ENCODE measurements at places on chromosomes 3 and 15. TPM values are rescaled to one million over a fixed set of nuclear protein-coding genes. Genes with fewer than 3 reads are reported as not detected.

DNA sequence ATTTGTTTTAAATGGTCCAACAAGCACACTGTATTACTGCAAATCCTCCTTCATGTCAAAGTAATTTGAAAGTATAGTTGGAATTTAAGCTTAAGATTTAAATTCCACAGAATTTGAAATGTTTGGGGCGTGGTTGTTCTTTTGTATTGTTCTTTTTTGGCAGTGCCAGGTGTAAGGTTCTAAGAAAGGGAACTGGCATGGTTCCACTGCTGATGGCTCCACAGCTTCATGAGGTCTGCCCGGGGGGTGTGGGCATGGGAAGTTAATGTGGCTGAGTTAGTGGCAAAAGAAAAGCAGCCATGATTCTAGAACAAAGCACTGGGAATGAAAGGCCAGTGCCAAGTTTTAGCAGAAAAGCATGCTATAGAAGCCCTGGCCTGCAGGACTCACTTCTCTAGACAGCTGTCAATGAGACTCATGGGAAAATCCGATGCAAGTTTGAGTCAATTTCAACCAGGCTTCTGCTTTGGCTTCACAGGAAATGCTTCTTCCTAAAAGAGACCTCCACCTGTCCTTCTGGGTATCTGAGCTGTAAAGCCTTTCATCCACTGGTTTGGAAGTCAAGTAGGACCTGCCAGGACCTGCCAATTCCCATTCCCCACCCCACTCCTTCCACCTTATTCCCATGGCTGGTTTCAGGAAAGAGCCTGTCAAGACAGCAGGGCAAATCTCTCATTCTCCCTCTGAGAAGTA, 18.9 kb downstream of the CDCP1 start:
- no peak for DNase-seq

DNA sequence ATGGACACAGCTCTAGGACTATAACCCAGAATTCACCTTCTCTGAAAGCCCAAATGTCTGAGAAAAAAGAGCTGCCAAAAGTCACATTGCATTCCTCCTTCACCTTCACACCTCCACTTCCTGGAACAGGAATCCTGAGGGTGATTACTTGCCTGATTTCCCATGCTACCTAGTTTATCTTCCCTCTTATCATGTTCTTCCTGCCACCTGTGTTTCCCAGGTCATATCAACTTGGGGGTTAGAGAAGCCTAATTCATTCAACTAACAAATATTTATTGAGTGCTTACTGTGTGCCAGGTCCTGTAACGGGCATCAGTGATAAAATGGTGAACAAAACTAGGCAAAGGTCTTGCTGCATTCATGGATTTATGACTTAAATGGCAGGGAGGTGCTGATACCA, 279.6 kb upstream of the WNT5A start:
- no peak for DNase-seq

GRCh38 chr3:71067977-71068654, 515.4 kb downstream of the FOXP1 start:
- no peak for DNase-seq

DNA sequence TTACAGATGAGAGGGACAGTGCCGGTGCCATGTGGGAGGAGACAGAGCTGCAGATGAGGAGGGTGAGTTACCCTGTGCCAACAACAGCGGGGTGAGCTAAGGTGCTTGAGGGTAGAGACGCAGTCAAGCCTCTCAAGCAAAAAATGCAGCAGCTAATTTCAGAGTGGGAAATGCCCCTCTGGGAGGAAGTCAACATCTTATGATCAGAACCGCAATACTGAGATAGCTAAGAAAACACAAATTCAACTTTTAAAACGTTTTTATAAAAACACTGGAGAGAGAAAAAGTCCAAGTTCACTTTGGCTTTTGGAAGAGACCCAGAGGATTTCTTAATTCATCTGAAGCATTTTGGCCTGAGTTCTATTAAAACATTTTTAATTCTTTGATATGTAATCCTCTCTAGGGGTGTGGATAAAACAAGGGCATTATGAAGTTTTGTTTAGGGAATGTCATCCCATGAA, 319.2 kb downstream of the SLC9A9 start:
- no peak for DNase-seq

DNA sequence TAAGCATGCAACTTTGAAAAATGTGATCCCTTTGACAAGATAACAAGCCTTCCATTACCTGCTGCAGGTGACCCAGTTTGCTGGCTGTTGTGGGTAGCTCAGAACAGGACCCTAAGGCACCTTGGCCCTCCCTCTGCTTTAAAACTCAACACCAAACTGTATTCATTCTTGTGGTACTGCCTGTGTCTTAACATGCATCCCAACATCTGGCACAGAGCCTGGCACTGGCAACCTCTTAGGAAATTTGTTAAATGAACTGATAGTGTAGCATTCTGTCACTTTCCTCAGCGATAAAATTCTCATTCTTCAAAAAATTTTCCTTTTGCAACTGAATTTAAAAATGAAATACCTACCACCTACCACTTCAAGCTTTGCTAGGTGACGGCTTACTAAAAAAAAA, 287.3 kb upstream of the ADAMTS9 start:
- DNase-seq = peak; percentile 60

DNA sequence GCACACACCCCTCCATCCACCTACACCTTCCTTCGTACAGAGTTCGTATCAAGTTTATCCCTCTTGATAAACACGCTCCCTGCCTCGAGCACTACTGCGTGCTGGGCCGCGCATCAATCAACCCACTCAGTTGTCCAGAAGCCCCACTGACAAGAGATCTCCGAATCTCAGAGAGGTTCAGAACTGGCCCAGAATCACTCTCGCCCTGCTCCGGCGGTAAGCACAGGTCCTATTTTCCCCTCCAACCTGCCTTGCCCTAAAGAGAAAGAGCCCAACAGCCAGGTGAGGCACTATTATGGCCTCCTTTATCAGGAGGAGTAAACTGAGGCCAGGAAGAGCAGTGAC, 494 bp upstream of the NISCH start:
- no peak for DNase-seq

GRCh38 chr3:17979252-17979651, 236.8 kb upstream of the TBC1D5 start:
- peak; percentile 19 for DNase-seq

- no peak for DNase-seq
Observed at GRCh38 chr3:5276934-5277333, 89.4 kb downstream of the EDEM1 start.

DNA sequence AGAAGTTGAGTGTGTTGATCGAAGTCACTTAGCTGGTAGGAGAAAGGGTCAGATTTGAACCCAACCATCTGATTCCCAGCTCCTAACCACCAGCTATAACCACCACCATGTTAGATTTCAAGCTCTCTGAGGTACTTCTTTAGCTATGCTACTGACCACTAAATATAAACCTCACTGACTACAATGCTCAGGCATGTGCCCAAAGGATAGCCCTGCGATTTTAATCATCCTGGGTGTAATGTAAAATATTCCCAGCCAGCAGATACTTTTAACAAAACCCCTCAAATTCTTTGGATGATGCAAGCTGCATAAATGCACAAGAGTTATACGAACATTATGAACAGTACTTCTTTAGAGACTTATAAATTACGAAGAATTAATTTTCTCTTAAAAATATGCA, 115.2 kb upstream of the TSC22D2 start:
- no peak for DNase-seq

DNA sequence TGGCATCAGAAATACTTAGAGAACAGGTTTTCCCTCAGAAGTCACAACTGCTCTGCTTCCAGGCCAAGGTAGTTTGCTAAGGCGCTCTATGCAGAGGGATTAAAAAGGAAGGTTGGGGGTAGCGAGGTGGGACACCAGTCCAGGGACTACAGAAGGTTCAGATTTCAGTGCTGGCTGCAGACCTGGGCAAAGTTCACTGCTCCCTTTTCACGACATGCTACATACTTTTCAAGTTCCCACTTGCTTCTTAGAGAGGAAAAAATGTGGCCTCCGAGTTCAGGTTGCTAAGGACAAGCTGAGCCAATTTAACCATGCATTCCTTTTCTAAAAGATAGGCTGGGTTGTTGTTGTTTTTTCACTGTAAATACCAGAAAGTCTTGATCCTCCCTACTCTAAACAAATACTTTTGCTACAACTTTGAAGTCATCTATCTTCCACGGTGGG, 158.6 kb upstream of the NR2F2 start:
- no peak for DNase-seq

GRCh38 chr3:151412989-151413388, 28.4 kb upstream of the P2RY12 start:
- DNase-seq = no peak

The EPHA6 gene
- 1.1 TPM for total RNA-seq

The SLC28A1 gene
- 0.13 TPM for total RNA-seq

The CPNE4 gene
- 1.2 TPM for total RNA-seq

The ADIPOQ gene
- total RNA-seq = 192 TPM

Data from left cardiac atrium (tissue), 4 donors.